Erythroblast (primary cell): ENCODE measurements at places on chromosomes 2 and 18.
A peak's percentile ranks its signal among the peaks of the same experiment; 100 is the strongest.

DNA sequence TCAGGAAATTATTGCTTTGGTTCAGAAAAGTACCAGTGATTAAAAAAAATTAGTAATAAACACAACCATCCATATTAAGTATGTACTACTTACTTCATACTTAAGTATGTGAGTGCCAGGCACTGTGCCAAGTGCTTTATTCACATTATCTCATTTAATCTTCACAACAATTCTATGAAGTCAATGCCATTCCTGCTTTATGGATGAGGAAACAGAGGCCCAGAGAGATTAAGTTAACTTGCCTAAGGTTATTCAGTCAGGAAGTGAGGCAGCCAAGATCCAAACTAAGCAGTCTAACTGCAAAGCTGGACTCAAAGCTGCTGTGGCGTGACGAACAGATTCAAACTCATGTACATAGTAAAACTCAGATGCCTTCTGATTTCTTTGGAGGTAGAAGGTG lies 22.3 kb downstream of the DTNB start:
- DNase-seq: no peak

- no peak for DNase-seq
These were observed 68.3 kb downstream of the PIEZO2 start for GRCh38 chr18:11081009-11081532.

- no peak for DNase-seq
These were observed 24.9 kb downstream of the PELI1 start for GRCh38 chr2:64119369-64119768.

- DNase-seq: peak; percentile 70
These were observed 246.3 kb downstream of the TNS1 start for GRCh38 chr2:217756375-217757107.

DNA sequence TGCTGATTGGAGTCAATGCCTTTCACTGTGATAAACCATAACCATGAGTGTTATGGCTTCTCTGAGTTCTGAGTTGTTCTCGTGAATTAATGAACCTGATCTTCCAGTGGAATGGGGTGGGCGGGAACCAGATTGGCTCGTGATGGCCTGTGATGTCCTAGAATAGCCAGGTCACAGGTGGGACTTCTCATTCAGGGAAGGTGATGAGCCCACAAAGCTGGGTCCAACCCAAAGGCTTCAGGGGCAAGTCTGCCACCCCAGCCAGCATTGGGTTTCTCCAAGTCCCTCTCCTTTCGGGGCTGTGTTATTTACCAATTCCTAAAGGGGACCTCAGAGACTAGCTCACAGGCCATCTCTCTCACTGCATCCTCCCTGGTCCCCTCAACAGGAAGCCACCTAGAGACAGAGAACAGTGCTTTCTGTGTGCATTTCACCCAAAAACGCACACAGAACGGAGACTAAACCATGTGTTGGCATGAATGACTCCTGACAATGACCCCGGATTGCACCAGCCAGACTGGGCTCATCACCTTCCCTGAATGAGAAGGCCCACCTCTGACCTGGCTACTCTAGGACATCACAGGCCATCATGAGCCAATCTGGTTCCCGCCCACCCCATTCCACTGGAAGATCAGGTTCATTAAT lies 85.5 kb downstream of the MALT1 start:
- DNase-seq: no peak

- DNase-seq: no peak
These were observed 157.2 kb upstream of the CAPN13 start for GRCh38 chr2:30964334-30965005.
